ENCODE measurements at places on chromosomes 5 and 9.

DNA sequence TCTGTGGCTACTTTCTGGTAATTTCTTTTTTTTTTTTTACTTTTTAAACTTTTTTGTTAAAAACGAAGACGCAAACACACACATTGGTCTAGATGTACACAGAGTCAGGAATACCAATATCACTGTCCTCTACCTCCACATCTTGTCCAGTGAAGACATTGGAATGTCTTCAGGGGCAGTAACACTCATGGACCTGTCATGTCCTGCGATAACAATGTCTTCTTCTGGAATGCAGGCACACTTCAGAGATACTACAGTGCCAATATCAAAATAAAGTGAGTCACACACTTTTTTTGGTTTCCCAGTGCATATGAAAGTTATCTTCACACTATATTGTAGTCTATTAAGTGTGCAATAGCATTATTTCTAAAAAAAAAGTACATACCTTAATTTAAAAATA, 175.9 kb downstream of the ARRDC3 start:
- no peak for DNase-seq

DNA sequence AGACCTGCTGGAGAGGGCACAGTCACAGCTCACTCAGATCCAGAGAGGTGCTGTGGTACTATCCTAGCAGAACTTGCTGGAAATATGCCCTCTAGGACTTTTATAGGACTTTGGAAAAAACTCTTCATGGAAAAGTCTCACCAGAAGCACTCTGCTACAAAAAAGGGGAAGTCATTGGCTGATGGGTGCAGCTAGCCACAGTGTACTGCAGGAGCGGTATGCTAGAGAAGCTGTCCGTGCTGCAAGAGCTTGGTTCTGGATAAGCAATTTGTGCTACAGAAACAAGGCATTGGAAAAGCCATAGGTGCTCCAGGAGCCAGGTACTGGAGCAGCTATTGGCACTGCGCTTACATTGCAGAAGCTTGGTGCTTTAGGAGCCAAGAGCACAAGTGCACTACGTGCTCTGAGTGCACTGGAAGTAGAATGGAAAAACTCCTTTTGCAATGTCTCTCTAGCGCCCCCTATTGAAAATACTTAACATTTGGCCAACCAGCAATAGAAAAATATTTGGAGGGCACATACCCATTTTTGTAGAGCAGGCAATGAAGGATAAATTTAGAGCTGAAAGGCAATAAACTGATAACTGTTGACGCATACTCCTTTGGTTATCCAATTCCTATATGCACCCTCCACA, 83.4 kb downstream of the MEGF10 start:
- DNase-seq, result no peak

DNA sequence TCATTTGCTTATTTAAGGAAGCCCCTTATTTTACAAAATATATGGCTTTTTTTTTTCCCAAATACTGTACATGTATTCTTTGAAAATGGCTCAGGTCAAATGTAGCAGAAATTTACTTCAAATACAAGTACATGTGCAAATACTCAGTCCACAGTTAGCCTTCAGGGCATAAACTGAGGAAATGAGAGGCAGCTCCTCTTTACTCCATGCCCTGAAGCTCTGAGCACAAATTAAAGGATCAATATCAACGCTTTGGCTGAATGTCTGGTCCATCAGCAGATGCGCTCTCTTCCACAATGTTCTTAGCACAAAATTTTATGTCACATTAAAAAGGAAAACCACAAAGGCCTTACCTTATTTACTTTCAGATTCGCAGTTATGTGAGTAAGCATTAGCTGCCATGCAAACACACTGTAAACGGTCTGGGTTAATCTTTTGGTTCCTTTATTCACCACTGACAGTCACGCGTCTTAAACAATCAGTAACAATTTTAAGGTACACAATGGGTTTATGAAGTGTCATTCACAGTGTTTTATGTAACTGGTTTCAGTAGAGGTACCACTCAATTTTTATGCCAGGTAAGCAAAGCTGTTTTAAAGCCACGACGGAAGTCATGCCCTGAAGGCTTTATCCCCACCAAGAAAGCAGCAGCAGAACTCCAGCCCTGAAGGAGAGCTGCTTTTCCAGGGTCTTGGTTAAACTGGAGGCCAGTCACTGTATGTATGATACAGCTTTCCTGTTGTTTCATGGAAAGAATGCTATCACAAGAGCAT, 103.4 kb downstream of the OTULIN start:
- no peak for DNase-seq

DNA sequence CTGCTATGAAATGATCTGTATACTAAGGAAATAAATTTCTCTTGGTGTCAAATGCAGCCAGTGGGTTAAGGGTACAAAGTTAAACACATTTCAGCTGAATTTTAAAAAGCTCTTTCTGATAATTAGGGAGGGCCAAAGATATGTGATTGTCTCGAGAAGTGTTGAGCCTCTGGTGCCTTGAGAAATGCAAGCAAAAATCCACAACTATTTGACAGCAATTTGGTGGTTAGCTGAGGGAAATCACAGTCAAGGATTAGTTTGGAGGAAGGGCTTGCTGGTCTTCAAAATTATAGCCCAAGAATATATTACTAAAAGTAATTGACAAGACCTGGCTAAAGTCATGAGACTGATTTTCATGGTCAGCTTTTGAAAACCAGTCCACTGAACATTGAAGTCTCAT, 255.7 kb upstream of the PPP1R2B start:
- DNase-seq, result no peak

GRCh38 chr5:160390787-160391696, 8.8 kb downstream of the FAM200C start:
- no peak for DNase-seq

DNA sequence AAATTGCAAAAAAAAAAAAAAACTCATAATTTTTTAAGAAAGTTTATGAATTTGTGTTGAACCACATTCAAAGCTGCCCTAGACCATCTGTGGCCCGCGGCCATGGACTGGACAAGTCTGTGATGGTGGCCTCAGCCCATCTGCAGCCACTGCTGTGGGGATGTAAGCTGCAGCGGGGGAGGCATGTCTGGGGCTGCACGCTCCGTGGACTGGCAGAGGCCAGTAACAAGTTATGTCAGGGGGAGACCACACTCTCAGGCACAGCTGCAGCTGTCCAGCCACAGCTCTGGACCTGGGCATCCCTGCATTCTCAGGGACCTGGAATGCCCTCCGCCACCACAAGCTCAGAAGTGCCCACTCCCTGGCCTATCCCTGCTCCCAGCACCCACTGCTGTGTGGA, 1272.3 kb upstream of the CDH9 start:
- DNase-seq, result no peak

- DNase-seq, result no peak
These were observed 403.0 kb downstream of the ZNF608 start for GRCh38 chr5:124343451-124343867.

DNA sequence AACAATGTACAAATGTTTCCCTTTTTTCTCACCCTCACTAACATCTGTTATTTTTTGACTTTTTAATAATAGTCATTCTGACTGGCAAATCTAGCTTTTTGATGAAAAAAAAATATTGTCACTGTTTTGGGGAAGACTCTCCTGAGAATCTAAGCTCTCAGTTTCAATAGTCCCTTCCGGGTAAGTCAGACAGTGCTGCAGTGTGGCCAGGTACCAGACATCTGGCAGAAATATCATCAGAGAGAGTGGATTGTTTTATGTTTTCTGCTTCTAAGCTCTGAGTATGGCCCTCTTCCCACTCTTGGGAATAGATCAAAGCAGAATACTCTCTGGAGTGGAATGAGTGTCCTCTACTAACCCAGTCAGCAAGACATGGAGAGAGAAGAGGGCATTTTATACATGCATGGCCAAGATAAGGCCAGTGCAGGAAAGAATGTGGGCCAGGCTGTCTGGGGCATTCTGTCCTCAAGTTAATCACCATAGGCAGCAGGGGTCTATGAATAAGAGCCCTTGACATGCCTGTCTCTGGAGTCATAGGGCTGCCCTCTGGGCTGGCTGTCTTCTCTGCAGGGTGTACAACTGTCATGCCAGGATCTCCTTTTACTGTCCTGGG, 38.5 kb upstream of the OR2S2 start:
- DNase-seq, result no peak

GRCh38 chr5:26229848-26230247, 808.5 kb downstream of the CDH9 start:
- DNase-seq, result no peak

- no peak for DNase-seq
These were observed 7.2 kb upstream of the LHFPL2 start for GRCh38 chr5:78655746-78656290.

GRCh38 chr5:100694100-100694499, 158.9 kb downstream of the FAM174A start:
- no peak for DNase-seq

DNA sequence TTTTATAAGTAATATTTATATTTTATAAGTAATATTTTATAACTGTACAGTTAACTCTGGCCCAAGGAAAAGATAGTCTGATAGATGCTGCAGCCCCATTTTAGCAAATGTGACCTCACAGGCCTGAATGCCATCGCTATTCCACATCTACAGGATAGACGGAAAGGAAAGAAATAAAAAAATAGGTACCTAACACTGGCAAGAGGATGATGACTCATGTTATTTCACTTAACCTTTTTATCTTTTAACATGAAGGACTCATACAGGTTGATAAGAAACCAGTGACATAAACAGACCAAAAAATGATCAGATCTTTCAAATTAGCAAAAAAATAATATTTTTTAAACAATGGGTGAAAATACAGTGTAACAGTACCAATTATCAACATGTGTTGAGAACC, 2.7 kb downstream of the CD274 start:
- DNase-seq, result no peak

GRCh38 chr9:131682261-131682660, 57.6 kb downstream of the RAPGEF1 start:
- no peak for DNase-seq

- no peak for DNase-seq
These were observed 182.8 kb downstream of the SEMA5A start for GRCh38 chr5:9363026-9363425.

DNA sequence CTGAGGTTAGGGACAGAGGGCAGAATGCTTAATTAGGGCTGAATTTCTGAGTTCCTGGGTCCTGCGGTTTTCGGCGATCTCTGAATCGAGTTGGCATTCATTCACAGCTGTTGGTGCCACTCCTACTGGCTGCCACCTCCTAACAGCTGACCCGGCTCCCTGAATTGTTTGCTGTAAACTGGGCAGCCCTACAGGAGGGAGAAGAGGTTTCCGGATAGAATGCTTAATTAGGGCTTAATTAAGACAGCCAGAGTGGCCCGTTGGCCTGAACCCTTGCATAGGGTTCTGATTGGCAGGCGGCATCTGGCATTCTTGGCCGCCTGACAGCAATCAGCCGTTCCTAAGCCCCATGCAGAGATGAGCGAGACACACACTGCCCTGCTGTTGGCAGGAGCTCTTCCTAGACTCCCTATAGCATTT, 25.7 kb downstream of the FRMPD1 start:
- DNase-seq, result no peak

DNA sequence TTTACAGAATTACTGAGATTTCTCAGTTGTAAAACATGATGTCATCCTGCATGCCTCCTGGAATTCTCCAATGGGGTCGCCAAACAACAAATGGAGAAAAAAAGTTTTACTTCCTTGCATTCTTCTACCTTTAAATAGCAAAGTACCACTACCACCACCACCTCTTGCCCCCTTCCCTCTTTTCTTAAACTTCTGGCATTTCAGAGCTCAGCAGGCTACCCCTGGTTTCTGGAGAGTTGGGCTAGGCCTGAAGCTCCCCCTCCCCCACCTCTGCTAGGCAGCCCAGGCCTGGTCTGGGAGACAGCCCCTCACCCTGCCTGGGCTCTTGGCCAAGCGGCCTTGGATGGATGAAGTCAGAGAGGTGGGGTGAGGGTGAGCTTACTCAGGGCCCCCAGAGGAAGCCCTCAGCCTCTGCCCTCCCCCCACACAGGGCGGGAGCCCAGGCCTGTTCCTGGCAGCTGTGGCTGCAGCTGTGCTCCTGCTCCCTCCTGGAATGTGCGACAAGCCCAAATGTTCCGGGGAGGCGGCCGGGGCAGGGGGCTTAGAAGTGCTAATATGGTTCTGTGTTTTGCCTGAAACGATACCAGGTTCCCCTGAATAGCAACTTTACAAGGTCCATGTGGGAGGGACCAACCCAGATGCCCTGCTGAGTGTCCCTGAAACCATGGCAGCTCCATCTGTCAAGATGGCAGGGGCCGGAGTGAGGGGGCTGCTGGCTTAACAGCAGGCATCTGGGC, 6.0 kb upstream of the CCIN start:
- no peak for DNase-seq

- no peak for DNase-seq
These were observed 22.1 kb downstream of the P4HA2 start for GRCh38 chr5:132205385-132206125.

GRCh38 chr5:109407913-109408312, 1.9 kb downstream of the PJA2 start:
- no peak for DNase-seq

DNA sequence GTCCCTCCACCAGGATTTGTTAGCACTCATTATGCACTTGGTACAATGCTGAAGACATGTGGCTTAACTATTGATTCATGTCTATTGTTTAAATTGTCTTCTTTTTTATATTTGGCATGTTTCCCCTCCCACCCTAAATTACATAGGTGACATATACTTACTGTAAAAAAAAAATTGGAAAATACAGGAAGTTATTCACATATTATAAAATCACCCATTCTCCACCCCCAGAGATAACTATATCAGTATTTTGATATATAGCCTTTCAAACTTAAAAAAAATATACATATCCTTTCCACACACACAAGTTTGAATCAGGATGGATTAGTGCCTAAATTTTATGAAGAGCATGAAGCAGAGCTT, 87.6 kb downstream of the FGF1 start:
- no peak for DNase-seq

- no peak for DNase-seq
These were observed 61.5 kb upstream of the NUDT12 start for GRCh38 chr5:103624035-103624480.

DNA sequence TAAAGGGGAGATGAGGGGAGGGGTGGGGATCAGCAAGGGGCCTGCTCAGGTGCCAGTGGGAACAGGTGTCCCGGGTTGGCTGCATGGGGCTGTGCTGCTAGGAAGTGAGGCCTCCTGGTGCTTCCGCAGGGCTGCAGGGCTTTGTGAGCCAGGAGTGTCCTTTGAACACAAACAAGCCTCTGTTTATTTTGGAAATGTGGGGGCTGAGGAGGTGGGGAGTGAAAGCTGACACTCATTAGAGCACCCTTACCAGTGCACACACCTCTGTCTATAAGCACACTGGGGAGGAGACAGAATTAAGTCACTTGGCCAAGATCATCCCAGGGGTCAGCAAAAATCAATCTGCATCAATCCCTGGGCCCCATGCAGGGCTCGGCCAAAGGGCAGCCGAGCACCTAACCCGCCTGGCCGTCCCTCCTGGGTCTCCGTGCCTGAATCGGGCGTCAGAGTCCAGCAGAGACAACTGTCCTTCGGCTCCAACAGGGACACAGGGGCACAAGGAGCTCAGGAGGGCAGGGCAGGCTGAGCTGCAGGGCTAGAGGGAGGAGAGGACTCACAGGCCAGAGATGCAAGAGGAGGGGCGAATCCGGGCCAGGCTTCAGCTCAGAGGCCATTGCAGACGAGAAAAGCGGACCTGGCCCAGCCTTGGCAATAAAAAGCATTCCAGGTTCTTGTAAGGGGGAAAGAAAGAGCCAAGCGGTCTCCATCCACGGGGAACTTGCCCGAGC, 99.8 kb downstream of the VAV2 start:
- DNase-seq, result no peak

GRCh38 chr5:98769210-98769958, 4.1 kb upstream of the RGMB start:
- peak; percentile 41 for DNase-seq
